ENCODE measurements at places on chromosomes 3 and 15.

DNA sequence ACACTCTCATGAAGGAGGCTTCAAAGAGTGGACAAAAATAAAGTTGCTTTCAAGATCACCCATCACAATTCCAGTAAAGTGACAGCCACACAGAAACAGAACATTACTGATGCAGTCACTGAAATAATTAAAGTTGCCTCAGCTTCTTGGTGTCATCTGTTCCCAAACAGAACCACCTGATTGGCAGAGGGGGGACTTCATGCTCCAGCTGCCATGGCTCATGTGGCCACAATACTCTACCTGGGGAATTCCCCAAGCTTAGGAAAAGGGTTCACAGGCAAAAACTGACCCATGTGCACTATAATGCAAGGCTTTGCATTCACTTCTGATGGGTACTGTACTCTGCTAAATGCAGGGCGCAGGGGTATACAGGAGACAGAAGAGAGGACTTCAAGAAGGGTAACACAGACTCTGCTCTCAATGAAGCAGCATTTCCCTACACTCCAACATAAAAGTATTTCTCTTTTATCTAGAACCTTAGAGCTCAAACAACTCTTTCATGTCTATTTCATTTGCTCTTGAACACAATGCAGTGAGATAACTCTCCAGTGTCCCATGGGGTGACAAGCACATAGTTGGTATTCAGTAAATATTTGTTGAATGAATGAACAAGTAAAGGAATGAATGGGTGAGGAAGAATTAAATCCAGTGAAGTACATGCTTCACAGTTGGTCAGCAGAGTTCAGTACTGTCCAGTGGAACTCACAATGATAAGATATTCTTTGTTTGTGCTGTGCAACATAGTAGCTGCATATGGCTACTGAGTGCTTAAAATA, 8.6 kb upstream of the CTNNB1 start:
- DNase-seq: no peak

- no peak for DNase-seq
Measured at GRCh38 chr3:147613725-147614124, 204.6 kb downstream of the ZIC1 start.

DNA sequence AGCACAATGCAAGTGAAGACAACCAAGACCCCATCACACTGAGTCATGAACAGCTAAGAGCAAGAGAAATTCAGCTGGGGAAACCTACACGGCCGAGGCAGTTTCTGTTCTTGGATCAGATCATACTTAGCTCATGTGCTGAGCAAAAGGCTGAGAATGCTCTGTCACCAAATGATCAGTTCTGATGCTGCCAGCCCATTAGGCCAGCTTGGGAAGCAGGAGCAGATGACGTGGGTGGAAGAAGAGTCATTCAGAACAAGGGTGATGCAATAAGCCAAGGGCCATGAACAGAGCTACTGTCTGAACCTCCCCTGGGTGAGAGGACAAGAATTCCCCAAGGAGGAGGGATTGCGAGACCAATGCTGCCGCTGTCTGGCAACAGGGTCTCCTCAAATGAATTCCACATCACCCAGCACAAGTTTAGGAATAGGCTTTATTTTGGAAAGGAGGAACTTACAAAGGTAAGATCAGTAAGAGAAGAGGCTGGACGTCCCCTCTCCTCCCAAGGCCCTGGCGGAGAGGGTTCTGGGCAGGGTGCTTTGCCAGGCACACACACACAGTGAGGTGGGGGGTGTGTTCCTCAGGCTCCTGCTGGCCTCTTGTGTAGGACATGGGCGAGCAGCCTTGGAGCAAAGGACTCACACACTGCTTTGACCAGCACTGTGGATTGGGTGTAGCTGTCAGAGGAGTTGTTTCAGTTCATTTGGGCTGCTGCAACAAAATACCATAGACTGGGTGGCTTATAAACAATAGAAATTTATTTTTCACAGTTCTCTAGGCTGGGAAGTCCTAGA, 65.6 kb upstream of the CTXND1 start:
- DNase-seq: no peak

DNA sequence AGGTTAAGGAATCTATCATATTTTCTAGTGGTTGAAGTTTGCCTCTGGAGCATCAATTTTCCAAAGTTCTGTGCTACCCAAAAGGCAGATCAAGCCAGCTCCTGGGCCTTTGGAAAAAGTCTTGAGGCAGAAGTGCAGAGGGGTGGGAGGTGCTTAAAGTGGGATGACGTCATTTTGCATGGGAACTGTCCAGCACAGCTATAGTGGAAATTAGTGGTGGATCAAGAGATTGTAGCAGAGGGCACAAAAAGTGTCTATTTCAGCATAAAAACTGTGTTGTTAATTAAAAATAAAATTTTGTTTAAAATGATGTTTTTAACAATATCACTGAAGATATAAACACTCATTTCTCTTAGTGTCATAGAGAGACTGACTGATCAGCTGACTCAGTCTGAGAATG, 221.9 kb downstream of the LRRN1 start:
- no peak for DNase-seq

- no peak for DNase-seq
Measured at GRCh38 chr15:33198541-33198940, 4.0 kb upstream of the FMN1 start.

GRCh38 chr3:127684871-127685707, 12.3 kb downstream of the ABTB1 start:
- DNase-seq: no peak

Measured in cerebellar nuclear complex (tissue), 1 donor.